ENCODE measurements at places on chromosomes 16 and 17.

- ATAC-seq, result peak; percentile 98
Observed at GRCh38 chr17:51046514-51047384, 73.9 kb downstream of the SPAG9 start.

DNA sequence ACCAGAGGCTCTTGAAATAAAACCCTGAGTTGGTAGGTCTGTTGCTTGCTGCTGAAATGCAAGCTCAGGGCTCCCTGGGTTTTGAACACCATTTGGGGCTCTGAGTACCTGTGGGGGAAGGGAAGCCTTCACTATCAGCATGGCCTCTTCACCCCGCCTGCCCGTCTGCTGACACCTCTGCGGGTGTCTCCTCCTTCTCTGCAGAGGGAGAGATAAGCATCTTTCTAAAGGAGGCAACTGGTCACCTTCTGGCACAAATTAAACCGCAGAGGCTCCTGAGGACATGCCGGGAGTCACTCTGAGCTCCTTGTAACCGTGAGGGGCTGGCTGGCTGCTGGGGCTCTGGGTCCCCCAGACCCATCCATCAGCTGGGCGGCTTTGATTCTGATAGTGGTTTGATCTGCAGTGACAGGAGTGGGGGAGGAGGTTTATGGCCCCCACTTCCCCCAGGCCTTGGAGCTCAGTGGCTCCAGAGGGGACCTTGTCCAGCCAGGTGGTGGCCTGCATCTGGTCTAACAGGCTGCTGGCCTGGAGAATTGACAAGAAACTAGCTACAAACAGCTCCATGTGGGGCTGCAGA, 123.5 kb downstream of the IRF8 start:
- ATAC-seq, result no peak

GRCh38 chr16:88358023-88358420, 24.7 kb upstream of the ZNF469 start:
- no peak for ATAC-seq

DNA sequence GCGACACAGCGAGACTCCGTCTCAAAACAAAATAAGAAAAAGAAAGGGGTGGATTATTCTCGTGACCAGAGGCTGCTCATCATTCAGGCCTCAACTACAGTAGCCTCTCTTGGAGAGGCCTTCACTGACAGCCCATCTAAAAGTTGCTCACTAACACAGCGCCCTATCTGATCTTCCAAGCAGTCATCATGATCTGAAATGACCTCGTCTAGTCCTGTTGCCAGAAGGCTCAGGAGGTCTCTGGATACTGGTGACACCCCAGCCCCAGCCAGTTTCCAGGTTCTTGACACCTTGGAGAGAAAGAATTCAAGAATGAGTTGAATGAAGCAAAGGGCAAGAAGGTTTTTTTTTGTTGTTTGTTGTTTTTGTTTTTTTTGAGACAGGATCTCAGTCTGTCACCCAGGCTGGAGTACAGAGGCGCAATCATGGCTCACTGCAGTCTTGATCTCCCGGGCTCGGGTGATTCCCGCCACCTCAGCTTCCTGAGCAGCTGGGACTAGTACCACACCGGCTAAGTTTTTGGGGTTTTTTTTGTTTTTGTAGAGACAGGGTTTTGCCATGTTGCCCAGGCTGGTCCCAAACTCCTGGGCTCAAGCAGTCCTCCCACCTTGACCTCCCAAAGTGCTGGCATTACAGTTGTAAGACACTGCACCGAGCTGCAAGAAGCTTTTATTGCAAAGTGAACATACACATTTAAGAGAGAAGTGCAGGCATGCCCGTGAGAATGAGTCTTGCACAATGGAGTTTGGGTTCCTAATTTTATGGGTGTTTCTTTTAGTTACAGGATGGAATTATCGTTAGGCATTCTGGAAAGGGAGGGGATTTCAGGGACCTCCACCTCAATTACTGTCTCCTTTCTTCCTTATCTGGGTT, 2.7 kb upstream of the ZC3H7A start:
- ATAC-seq, result no peak

- ATAC-seq, result no peak
Observed at GRCh38 chr16:25258861-25259179, 1.2 kb upstream of the ZKSCAN2 start.

GRCh38 chr16:27638833-27639560, 89.1 kb downstream of the KATNIP start:
- ATAC-seq, result no peak

GRCh38 chr17:17738901-17739300, 57.6 kb downstream of the RAI1 start:
- ATAC-seq, result peak; percentile 4

DNA sequence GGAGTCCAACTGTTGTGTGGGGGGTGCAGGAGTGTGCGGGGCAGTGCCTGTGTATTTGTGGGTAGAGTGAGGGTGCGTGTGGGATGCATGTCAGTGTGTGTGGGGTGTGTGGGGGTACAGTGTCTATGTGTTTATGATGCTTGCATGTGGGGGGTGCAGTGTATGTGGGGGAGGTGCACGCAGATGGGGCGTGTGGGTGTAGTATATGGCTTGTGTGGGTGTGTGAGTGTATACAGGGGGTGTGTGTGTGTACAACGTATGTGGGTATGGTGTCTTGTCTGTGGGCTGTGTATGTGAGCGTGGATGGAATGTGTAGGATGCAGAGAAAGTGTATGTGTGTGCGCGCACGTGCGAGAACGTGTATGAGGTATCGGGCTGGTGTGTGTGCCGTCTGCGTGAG, 160.4 kb downstream of the ZFHX3 start:
- ATAC-seq, result no peak

- ATAC-seq, result no peak
Observed at GRCh38 chr17:54974759-54975158, 6.2 kb downstream of the STXBP4 start.

DNA sequence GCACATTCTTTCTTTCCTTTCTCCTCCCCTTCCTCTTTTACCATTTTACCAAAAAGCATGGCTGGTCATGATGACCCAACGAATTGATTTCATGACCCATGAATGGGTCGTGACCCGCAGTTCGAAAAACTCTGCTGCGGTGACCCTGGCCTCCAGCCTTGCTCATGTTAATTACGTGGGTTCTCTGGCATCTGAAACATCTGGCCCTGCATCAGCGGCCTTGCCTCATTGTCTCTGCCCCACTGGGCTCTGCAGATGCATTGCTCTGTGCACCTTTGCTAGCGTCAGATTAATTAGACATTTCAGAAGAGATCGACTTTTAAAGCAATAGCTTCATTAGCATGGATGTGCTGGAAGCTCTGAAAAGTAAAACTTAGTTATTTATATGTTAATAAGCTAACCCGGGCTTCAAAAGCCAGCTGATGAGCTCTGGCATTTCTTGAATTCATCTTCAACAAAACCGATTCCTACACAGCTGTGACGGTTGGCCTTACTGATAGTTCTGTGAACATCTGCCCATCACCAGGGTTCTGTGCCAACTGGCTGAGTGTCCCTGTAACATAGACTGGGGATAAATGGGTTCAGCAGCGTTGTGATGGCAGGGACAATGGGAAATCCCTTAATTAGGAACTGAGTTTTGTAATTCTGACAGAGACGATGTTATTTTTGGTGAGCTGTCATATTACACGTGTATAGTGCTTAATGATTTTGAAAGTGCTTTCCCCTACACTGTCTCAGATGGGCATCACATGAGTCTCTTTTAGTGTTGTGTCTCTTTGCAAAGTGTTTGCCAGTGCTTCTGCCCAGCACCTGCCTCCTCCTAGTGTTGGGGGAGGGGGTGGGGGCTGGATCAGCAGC, 225.9 kb upstream of the EEF2KMT start:
- no peak for ATAC-seq

DNA sequence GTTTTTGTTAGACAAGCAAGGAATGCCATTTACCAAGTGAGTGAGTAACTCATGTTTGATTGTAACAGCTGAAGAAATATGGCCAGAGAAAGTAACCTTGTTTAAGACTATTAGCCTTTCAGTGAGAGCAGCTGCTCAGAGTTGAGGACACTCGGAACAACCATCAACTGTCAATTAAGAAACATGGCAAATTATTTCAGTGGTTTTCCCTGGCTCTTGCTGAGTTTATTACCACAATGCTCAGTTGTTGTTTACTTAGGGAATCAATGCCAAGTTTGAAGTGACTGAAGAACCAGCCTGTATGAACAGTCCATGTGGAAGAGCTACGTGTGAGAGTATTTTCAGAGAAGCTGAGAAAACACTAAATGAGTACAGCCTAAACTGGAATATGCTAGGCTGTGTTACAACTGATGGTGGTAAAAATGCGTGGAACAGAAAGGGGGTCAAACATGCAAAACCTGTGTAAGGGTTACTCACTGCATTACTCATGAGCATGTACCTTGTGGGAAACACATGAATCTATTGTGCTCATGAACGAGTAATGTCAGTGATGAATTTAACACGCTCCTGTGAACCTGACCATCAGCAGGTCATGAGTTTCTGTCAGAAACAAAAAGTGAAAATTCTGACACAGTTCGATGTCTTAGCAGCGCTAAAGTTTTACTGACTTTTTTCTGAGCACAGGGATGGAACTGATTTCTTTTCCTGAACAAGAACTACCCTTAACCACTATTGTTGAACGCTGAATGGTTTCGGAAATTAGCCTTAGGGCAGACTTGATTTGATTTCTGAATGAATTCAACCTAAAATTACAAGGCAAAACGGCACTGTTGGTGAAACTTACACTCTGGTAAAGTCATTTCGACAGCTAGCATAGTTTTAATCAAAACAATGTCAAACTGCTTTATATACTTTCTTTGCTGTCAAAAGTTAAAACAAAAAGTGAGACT, 33.5 kb downstream of the GNA13 start:
- ATAC-seq, result peak; percentile 44

DNA sequence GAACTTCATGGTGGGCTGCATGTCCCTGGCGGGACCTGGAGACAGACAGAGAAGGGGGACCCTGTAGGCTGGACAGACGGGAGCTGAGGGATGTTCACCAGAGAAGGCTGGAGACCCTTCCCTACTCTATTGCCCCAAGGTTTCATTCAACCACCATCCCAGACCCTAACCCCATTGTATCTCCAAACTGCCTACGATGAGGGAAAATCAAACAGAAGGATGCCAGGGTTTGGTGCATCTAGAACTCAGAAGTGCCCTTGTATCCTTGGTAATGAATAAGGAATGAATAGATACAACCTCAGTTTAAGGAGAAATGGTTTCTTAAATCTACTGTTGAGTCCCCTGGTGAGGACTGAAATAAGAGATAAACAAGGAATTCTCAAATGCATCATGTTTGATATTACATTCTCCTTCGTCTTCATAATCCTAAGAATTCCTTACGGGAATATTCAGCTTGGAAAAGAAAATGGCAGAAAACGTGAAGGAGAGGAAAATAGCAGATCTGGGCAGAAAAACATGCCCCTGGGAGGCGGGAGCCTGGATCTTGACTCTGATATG, 16.4 kb downstream of the TNS4 start:
- ATAC-seq, result no peak

- ATAC-seq, result no peak
Observed at GRCh38 chr17:43587647-43588046, 41.5 kb upstream of the ETV4 start.

DNA sequence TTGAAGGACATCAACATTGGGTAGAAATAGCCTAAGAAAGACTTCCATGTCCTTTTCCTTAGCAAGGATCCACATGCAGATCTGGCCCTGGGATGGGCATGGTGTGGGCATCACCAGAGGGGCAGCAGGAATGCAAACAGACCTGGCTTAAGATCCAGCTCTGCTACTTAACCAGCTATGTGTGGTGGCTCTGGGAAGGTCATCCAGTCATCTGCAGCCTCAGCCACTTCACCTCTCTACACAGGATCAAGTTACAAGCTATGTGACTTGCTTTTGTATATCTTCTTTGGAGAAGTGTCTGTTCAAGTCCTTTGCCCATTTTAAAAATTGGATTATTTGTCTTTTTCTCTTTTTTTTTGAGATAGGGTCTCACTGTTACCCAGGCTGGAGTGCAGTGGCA, 13.5 kb upstream of the ADORA2B start:
- ATAC-seq, result no peak

GRCh38 chr17:824378-824777, 42.2 kb downstream of the MRM3 start:
- ATAC-seq, result no peak

DNA sequence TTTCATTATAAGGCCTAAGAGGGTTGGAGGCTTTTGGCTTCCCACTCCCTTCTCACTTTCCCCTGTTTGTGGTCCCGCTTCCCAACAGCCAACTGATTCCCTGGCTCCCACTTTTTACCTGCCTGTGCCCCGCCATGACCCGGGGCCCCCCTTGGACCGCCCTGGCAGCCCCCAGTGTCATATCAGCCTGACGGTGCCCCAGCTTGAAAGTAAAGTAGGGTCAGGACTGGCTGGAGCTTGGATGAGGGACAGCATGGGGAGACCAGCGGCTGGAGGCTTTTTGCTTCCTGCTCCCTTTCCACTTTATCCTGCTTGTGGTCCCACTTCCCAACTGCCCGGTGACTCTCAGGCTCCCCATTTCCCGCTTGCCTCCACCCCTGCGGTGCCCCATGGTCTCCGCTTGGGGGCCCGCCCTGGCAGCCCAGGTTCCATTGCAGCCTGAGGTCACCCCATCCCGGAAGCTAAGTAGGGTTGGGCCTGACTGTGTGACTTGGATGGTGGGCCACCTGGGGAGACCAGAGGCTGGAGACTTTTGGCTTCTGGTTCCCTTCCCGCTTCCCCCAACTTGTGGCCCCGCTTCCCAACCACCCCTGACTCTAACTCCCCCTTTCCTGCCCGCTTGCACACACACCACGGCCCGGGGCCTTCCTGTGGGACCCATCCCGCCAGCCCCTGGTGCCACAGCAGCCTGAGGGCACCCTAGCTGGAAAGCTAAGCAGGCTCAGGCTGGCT, 2274.7 kb downstream of the TP53TG3F start:
- no peak for ATAC-seq

GRCh38 chr16:86083382-86084002, 184.5 kb downstream of the IRF8 start:
- ATAC-seq, result no peak

- no peak for ATAC-seq
Observed at GRCh38 chr17:17191961-17192381, 14.2 kb downstream of the PLD6 start.

DNA sequence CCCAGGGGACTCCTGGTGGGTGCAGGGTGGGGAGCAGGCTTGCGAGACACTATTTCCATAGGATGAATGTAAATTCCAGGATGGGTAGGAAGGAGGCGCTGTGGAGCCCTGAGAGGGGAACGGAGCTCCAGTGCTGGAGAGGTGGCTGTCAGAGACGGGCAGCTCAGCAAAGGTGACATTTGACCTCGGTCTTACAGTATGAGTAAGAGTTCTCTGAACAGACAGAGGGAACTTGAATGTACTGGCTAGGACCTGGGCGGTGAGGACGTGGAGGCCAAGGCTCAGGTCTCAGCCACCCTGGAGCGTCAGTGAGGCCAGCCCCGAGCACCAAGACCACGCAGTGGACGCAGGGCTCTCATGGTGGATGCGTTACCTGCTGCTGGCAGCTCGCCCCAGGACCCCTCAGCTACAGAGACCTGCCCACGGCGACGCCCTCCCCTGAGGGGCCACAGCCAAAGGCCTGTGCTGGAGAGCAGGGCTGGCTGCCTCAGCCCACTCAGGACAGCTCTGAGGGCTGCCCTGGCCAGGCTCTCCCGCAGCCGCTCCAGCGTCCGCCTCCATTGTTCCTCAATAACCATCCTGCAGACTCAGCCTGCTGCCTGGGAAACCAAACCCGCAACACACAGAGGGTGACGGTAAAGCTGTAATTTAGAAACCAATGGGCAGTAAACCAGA, 65.9 kb upstream of the TNRC6C start:
- ATAC-seq, result peak; percentile 38

GRCh38 chr17:51725185-51725584, 433.3 kb downstream of the CA10 start:
- ATAC-seq, result no peak

Measured in SK-N-SH treated with all-trans-retinoic acid at 6 μM for 48 hours (cell line).